ENCODE measurements at places on chromosomes 12 and 14. TPM values are rescaled to one million over a fixed set of nuclear protein-coding genes. Genes with fewer than 3 reads are reported as not detected.

The KIF26A gene
- total RNA-seq: 4.6 TPM

The TSHR gene
- 0.30 TPM for total RNA-seq

The PAPLN gene
- total RNA-seq: 5.8 TPM

The RHOJ gene
- 56.6 TPM for total RNA-seq

The PRH2 gene
- total RNA-seq: not detected

The INHBE gene
- total RNA-seq: not detected

The GUCY2C gene
- not detected for total RNA-seq

The ADAMTS20 gene
- not detected for total RNA-seq

The YAF2 gene
- 53.2 TPM for total RNA-seq

The APOLD1 gene
- 94.0 TPM for total RNA-seq

The JPH4 gene
- 1.5 TPM for total RNA-seq

The DHH gene
- 1.3 TPM for total RNA-seq

The PRB2 gene
- not detected for total RNA-seq

The WIF1 gene
- total RNA-seq: not detected

The KRT74 gene
- not detected for total RNA-seq

The ASIC1 gene
- 5.8 TPM for total RNA-seq

The SLC35F4 gene
- total RNA-seq: not detected

The TRHDE gene
- 2.3 TPM for total RNA-seq

The OR4N2 gene
- not detected for total RNA-seq

The MYG1 gene
- total RNA-seq: 43.6 TPM

The RNF212B gene
- total RNA-seq: not detected

The CMKLR1 gene
- 55.4 TPM for total RNA-seq

The CELA1 gene
- total RNA-seq: not detected

The IL22 gene
- not detected for total RNA-seq

The CPNE6 gene
- total RNA-seq: 0.99 TPM
